ENCODE measurements at places on chromosomes 3 and 15. TPM values are rescaled to one million over a fixed set of nuclear protein-coding genes. Genes with fewer than 3 reads are reported as not detected.

- DNase-seq = no peak
Measured at GRCh38 chr3:18402239-18402799, 22.8 kb downstream of the SATB1 start.

GPR160 gene
- 0.96 TPM for total RNA-seq

BOC gene
- total RNA-seq = 0.50 TPM

ZPLD1 gene
- not detected for total RNA-seq

GRCh38 chr3:96755519-96755918 lies 58.9 kb upstream of the EPHA6 start:
- no peak for DNase-seq

- no peak for DNase-seq
Measured at GRCh38 chr15:58384667-58385066, 47.1 kb upstream of the LIPC start.

- DNase-seq = no peak
Measured at GRCh38 chr3:129211345-129211744, 27.6 kb upstream of the CNBP start.
